Fibroblast of the conjunctiva (primary cell): ENCODE measurements at places on chromosomes 3 and 15.

- DNase-seq = no peak
Observed at GRCh38 chr3:152879790-152880174, 44.9 kb downstream of the P2RY1 start.

DNA sequence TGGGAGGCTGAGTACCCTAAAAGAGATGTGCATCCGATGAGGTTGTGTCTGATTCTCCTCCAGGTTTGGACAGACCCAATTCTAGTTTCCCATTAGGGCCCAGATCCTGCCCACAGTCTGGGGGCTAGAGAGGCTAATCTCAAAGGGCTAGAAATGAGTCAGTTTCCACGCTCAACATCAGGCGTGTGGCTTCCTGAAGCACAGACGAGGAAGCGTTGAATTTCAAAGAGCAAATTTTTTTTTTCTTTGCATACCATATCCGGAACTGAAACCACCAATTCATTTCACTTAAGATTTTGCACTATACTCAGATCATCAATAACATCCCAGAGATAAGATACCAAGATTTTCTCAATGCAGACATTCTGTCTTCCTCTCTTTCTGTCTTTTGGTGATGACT lies 173.8 kb upstream of the BCL6 start:
- no peak for DNase-seq

- DNase-seq = no peak
Observed at GRCh38 chr3:10334042-10334441, 13.1 kb upstream of the SEC13 start.

DNA sequence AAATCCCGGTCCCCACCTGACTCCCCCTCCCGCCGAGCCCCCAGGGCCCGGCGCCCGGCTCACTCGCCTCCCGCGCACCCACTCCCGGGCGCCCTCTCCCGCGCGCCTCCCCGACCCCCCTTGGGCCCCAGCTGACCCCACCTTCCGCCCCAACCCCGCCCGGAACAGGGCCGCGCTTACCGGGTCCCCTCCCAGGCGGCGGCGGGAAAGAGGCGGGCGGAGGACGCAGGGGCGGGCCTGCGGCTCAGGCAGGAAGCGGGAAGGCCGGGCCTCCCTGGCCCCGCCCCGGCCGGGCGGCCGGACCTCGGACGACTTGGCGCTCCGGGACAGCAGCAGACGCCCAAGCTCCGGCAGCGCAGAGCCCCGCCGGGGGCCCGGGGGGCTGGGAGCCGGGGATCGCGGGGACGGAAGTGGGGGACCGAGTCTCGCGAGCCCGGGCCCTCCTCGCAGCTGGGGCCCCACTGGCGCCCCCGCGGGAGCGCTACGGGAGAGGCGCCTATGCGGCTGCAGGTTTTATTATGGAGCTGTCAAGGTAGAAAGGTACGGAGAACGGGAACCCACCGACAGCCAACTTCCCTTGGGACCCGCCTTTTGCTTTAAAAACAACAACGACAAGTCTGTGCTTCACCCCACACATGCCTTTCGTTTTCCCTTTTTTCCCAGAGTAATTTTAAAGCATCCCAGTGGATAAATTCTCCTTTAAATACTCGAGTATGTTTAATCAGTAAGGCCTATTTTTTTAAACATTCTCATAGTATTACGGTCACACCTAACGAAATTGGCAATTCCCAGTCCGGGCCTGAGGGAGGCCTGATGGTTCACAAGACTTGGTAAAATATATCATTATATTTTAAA lies at the start of gene SLC41A3:
SLC41A3 (minus strand) TSS at position 212 of the 855 bp plus-strand sequence. CDS start 15,905 bp downstream, outside the sequence.
- peak; percentile 56 for DNase-seq

DNA sequence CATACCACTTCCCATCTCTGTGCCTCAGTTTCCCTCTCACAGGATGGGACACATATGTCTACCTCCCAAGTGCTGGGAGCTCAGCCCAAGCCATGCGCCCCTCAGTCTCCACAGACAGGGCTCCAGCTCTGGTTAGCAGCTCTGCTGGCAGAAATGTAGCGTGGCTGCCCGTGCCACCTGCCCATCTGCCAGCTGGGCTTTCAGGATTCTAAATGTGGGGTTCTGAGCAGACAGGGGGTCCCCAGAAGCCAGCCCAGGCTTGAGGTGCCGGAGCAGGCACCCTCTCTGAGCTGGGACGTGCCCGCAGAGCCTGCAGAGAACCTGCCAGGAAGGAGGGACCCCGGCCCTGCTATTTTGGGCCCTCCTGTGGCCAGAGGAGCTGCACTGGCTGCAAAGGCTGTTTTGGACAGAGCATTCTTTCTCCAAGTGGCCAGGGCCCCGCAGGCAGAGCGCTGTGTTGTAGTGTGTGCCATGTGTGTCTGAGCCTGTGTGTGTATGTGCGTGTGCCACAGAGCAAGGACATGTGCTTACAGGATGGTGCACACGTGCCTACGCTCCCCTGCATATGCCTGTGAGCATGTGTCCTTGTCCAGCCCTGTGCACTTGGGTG lies 31.7 kb downstream of the PSTPIP1 start:
- DNase-seq = no peak

DNA sequence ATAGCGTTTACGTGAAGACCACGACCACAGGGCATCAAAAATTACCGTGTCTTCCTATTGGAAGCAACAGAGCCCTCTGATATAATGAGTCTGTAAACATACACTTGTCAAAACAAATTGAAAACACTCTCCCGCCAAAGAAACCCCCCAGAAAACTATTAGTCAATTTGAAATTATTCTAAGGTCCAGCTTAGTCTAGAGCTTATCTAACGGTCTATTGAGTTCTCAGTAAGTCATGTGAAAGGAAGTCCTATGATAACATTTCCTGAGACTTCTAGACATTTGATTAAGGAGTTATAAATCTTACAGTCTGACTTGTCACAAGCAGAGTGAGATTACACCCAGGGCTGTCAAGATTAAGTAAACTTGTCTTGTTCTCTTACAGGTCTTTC lies 356.3 kb downstream of the FOXP1 start:
- DNase-seq = no peak

GRCh38 chr15:66563126-66563525 lies 2.7 kb downstream of the LCTL start:
- DNase-seq = no peak

DNA sequence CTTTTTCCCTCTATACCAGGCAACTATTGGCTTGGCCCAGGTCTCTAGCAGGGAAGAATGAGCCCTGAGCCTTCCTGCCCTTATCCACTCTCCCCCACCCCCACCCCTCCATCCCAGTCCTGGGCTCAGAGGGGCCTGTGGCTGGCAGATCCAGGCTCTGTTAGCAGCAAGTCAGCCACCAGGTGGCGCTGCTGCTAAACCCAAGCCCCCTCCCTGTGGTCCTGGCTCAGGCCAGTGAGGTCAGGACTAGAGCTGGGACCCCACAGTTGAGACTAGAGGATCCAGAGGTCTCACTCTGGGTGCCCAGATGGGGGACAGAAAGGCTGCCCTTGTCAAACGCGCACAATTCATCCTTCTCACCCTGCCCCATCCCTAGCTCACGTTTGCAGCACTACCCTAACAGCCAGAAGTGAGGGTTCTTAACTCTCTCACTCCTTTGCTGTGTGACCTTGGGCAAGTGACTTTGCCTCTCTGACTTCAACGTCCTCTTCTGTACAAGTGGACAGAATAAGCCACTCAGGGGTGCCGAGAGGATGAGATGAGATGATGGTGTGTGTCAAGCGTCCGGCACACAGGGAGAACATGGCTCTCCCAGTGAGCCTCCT lies 46.8 kb upstream of the SLC6A1 start:
- peak; percentile 8 for DNase-seq

GRCh38 chr3:135268941-135269532 lies 474.0 kb downstream of the EPHB1 start:
- no peak for DNase-seq

DNA sequence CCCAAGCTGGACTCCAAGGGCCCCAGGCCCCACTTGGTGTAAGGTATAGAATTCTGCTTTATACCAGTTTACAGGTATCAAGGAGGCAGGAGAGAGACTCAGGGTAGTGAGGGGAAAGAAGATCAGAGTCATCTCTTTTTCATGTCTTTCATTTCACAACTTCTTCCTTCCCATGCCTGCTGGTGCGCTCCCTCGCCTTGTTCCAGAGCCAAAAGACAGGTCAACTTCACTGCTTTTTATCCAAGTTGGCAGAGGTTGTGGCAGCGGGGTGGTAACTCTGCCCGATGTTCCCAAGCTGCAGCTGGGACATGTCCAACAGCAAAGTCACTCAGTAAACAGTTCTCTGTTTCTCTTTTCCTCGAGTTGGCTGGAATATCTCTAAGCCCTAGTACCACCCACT lies 86.3 kb upstream of the TCF12 start:
- DNase-seq = peak; percentile 41

GRCh38 chr3:103787164-103787871 lies 1352.5 kb downstream of the ZPLD1 start:
- DNase-seq = no peak

DNA sequence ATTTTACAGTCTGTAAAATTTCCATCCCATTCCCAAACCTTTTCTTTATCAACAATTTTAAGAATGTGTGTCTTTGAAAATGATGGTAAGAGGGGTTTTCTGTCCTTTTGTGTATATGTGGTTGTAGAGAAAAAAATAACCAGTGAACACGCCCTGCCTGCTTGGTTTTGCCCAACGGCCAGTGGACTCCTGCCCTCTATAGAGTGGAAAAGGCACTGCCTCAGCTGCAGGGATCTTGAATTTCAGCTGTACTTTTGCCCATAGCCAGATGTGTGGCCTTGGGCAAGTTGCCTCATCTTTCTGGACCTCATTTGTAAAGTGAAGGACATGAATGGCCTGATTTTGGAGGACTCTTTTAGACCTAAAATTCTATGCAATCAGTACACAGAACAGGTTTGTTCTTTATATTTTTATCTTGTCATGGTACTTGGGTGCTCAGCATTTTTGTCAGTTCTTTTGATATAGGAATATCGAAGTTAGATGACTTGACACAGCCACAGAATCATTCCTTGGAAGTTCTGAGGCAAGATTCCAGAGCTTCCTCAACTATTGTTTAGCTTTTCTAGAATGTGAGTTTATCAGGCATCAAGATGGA lies 81.0 kb downstream of the CLDN11 start:
- peak; percentile 81 for DNase-seq

DNA sequence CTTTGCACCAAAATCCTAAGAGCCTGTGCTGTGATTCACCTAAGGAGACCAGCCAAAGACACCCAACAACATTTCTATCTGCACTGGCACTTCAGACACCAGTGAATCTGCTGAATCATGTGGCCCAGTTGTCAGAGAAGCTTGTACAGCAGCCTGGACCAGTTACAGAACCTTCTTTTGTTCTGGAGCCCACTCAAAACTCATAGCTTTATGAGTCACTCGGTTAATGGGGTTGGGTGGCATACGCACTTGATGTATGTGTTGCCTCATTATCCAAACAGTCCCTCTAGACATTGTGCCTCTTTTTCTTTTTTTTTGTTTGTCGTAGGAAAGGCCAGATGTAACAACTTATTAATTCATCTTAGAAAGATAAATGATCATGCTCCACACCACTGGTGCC lies 25.6 kb upstream of the GOLGA6L2 start:
- no peak for DNase-seq

DNA sequence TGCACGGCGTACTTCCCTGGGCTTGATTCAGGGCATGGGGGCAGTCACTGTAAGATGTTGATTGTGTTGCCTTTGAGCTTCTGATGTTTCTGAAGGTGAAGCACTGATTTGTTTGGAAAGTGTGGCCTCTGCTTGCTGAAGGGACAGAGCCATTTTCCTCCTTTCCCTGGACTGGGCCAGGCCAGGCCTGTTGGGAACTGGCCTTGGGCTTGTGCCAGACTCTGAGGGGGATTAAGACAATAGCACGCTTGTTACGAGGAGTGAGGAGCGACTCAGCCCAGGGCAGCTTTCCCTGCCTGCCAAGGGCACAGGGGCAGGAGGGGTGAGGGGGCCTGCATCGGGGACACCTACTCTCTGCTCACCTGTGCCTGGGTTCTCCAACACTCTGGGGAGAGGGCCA lies 42.9 kb downstream of the LINGO1 start:
- DNase-seq = no peak

- DNase-seq = no peak
Observed at GRCh38 chr3:108319428-108320082, 23.2 kb downstream of the HHLA2 start.

DNA sequence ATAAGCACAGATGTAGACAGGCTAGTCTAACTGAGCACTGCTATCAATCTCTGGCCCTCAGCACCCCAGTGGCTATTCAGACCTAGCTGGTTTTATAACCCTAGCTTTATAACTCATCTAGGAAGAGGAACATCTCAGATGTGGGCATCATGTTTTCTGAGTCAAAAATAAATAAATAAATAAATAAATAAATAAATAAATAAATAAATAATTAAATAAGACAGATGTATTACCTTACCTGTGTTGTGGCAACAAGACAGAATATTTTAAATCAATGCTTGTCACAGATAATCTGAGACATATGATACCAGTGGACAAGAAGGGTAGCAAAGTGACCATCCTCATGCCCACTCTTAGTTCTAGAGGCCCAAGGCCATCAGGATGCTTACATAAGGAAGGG lies 52.2 kb downstream of the EFHB start:
- DNase-seq = no peak

GRCh38 chr15:80068578-80068977 lies 9.1 kb downstream of the ZFAND6 start:
- DNase-seq = peak; percentile 43

DNA sequence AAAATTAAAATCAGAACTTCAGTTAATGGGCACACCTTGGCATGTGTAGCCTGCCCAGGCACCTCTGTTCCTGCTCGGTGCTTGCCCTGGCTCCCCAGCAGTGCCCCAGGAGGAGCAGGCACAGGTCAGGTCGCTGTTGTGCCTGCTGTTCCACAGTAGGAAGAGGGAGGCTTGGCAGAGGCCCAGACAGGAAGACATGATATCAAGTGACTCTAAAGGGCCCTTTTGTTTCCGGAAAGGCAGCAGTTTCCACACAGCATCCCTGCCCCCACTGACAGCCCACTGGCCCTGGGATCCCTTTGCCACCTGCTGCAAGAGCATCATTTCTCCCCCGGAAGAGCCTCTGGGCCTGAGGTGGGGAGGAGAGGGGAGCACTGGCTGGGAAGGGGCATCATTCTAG lies 40.5 kb upstream of the HES1 start:
- no peak for DNase-seq

GRCh38 chr3:172142864-172143451 lies 103.6 kb downstream of the FNDC3B start:
- DNase-seq = no peak

GRCh38 chr15:55552926-55553325 lies 35.2 kb downstream of the PYGO1 start:
- DNase-seq = peak; percentile 3

GRCh38 chr15:46556559-46557379 lies 921.9 kb downstream of the SQOR start:
- DNase-seq = no peak

DNA sequence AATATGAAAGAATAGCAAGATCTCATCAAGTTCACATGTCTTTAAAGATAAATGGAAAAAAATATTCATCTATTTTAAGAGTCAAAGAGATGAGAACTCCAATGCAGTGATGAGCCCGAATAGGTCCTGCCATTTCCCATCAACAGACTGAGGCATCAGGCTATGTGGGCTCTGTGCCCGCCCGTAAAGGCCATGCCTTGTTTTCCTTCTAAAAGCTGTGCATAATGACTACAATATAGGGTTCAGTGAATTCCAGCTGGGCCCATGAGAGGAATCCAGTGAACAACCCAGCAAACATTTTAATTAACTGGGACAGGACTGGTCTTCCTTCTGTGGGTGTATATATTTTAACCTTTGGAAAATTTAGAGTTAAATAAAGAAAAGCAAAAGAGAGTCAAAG lies 44.6 kb downstream of the RASGRP1 start:
- DNase-seq = no peak
